ENCODE measurements at places on chromosomes 5 and 9.

GRCh38 chr5:138110266-138110963 lies 26.6 kb downstream of the WNT8A start:
- no peak for DNase-seq

DNA sequence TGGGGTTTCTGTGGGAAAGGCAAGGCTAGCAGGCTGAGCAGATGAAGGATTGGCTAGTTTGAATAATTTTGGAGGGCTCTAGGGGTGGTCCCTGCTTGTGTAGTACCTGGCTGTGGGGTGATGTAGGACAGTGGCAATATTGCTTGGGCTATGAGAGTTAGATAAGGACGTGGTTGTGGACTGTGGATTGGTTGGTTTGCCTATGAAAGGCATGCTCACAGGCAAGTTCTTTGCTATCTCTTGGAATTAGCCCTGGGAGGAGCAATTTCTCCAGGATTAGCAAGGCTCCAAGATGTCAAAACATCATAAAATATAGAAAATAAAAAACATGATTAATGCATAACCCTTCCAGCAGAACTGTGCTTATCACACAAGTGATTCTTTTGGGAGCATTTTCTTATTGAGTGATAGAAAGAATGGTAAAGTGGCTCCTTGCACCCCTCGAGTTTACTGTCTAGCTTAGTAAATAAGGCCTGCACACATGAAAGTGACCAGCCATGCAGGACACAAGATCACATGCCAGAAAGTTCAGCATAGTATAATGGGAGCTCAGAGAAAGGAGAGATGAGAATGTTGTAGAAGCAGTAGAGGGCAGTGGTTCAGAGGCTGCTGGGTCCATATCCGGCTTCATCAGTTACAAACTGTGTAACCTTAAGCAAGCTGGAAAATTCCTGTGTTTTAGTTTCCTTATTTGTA lies 13.8 kb downstream of the AOPEP start:
- DNase-seq = no peak

DNA sequence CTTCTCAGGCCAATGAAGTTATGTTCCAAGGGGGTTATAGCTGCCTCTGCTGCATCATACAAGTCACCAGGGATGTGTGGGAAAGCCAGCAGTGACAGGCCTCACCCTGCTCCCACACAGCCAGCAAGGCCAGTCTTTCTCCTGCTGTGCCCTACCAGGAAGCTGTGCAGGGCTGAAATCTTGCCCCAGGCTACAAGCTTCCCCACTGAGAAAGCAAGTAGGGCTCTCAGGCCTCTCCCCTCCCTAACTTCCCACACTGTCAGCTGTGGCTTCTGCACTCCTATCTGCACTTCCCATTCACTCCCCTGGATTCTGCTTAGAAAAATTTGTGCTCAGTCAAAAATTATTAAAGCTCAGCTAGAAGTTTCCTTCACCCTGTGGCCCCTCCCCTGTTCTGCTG lies 611.2 kb upstream of the ZNF608 start:
- no peak for DNase-seq

GRCh38 chr9:135992486-135993408 lies 31.6 kb upstream of the UBAC1 start:
- peak; percentile 57 for DNase-seq

- no peak for DNase-seq
Measured at GRCh38 chr5:158483281-158483860, 616.3 kb downstream of the EBF1 start.

DNA sequence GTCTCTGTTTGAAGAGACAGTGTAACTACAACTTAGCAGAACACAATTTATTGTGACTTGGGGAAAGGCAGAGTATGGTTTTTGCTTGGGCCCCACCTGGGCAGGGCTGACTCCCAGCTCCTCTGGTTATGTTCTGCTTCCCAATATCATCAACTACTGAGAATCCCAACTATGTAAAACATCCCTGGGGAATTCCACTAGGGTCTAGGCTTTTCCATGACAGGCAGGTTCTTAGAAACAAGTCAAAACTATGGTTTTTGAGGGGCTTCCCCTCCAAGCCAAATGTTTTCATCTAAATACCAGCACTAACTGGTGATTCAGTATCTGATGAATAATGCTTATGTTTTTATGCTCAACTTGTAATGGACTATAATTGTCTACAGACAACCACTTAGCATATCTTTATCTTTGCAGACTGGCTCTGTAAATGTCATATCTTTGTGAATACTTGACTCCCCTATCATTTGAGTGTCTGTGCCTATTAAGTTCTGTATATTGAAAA lies 409.5 kb downstream of the PDE4D start:
- DNase-seq = no peak

DNA sequence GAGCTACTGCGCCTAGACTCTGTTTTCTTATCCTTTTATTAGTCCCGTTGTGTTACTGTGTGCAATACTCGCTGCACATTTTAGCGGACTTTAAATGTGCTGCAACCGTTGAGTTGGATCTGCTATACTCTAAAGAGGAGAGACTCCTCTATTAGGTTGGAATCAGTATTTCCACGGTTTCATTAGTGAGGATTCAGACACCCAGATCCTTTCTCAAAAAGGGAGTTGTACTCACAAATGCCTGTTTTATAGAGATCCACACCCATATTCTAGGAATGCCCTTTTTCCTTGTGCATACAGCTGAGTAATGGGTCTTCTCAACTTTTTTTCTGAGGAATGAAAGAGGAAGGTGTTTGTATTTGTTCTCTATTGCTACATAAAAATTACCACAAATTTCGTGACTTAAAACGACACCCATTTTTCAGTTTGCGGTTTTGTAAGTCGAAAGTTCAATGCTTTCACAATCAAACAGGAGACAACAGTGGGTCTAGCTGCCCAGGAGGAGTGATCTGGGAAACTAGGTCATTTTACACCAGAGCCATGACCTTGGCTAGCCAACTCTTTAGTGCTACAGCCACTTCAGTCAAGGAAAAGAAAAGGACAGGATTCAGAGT lies 52.8 kb upstream of the SLC44A1 start:
- DNase-seq = no peak

DNA sequence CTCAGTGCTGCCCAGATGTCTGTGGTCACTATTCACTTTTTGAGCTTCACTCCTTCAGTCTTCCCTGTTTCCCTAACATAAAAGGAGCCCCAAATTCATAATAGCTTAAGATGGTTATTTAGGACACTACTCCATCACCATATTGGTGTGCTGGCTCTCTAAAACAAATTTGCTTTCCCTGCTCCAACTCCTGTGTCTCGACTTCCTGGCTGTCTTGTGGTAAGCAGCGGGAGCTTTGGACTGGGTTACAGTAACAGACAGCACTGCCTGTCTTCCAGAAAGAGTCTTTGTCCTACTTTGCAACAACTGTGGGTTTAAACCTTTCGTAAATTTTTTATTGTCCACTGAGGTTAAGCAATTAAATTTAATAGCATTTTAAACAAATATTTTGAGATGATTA lies 389.4 kb downstream of the CDH9 start:
- DNase-seq = no peak

All from B cell (primary cell).